ENCODE measurements at places on chromosomes 6 and 20.

- DNase-seq, result peak; percentile 59
Observed at GRCh38 chr20:47606983-47607613, 105.4 kb downstream of the NCOA3 start.

GRCh38 chr6:113365191-113365590 is 492.0 kb upstream of the MARCKS start:
- DNase-seq, result peak; percentile 85

DNA sequence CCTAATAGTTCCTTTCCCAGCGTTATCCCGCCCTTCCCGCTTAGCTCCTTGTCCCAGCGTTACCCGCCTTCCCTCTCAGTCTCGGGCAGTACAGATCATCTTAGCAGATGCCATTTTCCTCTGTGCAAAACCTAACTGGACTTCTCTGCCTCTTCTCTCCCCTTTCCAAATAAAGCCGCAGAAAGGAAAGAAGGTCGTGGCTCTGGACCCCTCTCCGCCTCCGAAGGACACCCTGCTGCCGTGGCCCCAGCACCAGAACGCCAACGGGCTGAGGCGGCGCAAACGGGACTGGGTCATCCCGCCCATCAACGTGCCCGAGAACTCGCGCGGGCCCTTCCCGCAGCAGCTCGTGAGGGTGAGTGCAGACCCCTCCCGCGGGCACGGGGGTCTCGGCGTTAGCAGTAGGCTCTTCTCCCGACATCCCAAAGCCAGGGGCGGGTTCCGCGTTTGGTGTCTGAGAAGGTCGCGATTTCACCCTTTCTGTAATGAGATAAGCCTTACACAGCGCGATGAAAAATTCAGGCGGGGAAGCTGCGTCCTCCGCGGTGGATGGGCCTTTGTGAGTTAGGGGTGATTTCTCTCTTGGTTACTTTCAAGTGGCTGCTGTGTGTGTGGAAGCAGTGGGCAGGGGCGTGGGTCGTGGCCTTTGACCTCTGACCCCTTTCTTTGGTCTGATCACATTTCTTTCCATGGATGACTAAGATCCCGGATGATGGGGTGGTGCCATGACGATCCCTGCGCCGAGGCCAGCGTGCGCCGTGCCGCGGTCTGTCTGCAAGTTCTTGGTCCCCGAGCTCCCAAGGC is 292.7 kb downstream of the TAF4 start:
- no peak for DNase-seq

GRCh38 chr6:2072453-2072852 is 173.0 kb downstream of the GMDS start:
- DNase-seq, result peak; percentile 36

DNA sequence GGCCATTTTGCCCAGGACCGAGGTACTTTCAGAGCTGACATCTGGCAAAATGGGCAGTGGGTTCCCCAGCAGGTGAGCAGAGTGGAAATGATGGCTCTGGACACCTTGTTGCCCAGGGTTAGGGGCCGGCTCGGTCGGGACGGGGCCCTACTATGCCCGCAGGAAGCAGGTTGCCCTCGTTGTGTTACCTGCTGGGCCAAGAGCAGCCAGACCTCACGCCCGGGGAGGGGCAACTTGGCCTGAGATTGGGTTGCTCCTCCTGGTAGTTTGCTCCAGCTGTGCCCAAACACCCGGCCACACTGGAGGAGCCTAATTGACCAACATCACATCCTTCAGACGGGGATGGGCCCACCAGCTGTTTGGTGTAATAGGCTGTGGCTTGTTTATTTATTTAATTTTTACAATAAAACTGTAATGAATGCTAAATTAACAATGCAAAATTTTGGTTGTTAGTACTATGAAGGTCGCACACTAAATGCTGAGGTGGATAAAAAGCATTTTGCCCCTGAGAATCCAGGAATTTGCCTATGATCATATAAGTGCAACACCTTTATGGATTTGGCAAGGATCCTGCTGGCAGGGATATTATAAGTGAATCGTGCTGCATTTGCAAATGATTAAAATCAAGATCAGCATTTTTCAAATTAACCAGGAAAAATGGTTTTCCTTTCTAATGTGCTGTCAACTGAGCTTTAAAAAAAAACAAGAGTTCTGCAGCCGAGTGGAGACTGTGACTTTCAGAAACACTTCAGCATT is 26.6 kb upstream of the PCMTD2 start:
- no peak for DNase-seq

- DNase-seq, result peak; percentile 68
Observed at GRCh38 chr20:37319151-37319671, 26.7 kb upstream of the SRC start.

DNA sequence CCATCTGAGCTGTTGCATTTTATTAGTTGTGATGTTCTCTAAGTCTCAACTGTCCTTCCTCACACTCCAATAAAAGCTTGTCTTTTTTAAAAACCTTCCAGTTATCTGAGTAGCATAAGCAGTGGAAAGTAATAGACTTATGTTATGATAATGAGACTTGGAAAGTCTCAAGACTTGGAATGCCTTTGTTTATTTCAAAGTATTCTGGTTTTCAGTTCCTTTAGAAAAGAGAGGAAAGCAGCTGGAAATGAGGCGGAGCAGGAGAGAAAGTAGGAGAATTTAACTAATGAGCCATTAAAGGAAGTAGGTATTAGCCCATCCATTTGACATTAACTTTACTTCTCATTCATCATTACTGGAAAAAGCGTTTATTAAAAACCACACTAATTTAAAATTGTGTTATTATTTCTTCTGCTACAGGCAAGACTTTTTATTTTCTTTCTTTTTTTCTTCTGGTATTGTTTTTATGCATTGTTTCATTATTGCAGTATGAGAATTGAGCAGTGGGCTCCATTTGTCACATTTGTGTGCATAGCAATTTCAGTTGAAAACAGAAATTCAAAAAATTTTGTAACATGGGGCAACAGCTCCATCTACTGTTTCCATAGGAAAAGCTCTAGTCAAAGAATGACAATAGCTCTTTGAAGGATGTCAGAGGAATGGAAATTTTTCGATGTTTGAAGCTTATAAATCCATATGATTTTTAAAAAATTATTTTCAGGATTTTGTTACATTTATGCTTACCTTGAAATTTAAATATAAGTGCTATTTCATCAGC is 194.8 kb downstream of the COL9A1 start:
- DNase-seq, result peak; percentile 50

DNA sequence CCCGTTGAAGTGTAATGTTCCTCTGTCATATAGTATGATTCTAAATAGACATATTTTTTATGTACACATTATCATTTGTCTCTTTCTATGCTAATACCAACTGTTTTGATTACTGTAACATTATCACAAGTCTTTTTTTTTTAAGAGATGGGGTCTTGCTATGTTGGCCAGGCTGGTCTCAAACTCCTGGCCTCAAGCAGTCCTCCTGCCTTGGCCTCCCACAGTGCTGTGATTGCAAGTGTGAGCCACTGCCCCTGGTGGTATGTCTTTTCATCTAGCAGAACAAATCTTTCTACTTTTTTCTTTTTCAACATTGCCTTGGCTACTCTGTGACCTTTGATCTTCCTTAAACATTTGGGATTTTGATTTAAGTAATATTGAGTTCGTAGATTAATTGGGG is 57.7 kb downstream of the SLX4IP start:
- DNase-seq, result no peak

- no peak for DNase-seq
Observed at GRCh38 chr6:161413355-161413771, 139.5 kb upstream of the AGPAT4 start.

DNA sequence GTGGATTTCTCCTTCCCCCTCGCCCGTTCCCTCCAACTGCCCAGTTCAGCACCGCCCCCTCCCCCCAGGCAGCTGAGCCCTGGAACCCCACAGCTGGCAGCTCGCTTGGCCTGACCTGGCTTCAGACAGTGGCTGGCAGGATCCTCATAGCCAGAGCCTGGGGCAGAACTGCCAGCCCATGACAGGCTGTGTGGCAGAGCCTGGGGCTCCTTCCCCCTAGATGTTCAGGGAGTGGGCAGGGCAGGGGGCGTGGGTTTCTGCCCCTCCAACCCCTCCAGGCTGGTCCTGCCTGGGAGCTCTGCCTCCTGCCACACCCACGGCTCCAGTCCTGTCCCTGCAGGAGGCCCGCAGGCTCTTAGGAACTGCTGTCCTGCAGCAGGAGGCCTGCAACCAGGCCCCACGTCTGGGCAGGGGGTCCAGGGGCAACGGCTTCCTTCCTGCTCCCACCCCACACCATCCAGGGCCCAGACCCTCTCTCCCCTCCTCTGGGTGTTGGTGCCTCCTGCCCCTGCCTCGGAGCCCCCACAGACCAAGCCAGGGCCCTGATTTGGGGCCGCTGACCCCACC is 9.6 kb upstream of the KCNQ2 start:
- no peak for DNase-seq

DNA sequence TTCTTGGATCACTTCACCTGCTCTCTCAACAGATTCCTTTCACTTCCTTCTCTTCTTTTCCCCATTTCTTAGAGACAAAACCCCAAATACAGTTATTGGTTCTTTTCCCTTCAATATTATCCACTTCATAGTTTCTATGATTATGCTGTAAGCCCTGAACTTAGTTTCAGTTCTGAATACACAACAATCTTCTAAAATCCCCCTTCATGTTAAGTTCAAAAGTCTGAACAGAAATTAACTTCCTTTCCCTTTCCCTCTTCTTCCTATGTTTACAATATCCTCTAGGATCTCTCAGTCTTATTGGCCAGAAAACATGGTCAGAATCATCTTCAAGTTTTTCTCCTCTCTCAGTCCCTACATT is 57.7 kb downstream of the OGFRL1 start:
- no peak for DNase-seq

GRCh38 chr6:4979426-4979825 is 24.4 kb downstream of the RPP40 start:
- no peak for DNase-seq

DNA sequence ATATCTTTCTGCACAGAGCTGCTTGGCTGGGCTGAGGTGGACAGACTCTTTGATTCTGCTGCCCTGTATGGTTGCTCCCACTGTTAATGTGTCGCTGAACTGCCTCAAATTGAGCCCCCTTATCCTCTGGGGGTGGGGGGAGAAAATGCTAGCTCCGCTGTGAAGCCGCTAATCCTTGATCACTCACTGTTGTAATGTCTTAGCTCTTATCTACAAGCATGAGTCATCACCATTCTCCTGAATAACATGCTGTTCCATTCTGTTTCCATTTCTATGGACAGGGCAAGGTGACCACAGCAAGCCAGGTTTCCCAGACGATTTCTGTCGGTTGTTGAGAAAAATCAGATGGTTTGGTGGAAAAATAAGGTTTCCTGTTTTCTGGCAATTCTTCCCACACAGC is 218.4 kb upstream of the GGTLC1 start:
- no peak for DNase-seq

DNA sequence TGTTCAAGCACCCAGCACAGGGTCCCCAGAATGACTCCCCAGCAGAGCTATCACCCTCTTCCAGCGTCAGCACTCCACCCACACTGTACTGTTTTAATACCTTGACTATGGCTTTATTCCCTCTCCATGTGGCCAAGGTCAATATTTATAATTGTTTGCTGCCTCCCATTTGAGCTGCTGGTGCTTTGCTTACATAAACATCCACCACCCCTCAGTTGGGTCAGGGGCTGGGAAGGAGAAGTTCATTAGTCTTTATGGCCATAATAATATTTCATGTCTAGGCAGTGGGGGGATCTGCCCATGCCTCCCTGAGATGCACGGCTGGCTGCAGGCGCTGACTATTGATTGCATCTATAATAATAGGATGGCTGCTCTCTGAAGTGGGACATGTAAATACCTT is 41.8 kb upstream of the SAYSD1 start:
- no peak for DNase-seq

DNA sequence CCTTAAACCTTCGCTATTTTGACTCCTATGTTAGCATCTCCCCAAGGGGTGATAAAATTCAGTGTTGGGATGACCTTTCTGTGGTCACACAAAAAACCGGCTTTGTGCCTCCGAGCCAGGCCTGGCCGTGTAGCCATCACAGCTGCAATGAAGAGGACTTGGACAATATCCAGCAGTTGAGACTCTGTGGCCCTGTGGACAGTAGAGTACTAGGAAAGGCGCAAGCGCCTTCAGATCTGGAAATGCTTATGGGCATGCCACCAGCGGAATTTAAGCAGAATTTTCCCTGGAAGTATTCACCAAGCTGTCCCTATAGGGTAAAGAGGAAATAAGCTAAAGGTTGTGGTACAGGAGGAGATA is 63.3 kb upstream of the SLC2A12 start:
- DNase-seq, result no peak

GRCh38 chr6:33014841-33015634 is 5.6 kb upstream of the HLA-DOA start:
- DNase-seq, result peak; percentile 73

DNA sequence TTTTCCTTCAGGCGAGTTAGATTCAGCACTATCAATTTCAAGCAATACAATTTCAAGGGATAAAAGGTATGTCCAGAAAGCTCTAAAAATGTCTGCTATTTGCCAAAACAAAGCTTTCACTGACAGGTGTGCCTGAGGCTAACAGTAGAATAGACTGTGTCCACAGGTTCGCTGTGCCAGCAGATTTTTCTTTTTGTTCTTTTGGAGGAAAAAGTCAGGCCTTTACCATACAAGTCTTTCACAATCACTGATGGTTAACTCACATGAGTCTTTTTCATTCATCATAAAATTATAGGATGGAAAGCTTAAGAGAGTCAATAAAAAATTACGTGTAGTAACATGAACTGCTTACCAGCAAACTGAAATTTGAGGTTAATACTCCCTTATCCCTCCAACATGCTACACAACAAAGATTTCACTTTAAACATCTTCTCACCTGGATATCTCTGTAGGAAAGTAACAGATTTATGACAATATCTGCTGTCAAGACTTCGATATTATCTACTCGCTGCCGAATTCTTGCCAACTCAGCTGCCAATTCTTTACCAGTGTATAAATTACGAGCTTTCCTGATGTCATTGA is 95.4 kb downstream of the MAP3K5 start:
- no peak for DNase-seq

DNA sequence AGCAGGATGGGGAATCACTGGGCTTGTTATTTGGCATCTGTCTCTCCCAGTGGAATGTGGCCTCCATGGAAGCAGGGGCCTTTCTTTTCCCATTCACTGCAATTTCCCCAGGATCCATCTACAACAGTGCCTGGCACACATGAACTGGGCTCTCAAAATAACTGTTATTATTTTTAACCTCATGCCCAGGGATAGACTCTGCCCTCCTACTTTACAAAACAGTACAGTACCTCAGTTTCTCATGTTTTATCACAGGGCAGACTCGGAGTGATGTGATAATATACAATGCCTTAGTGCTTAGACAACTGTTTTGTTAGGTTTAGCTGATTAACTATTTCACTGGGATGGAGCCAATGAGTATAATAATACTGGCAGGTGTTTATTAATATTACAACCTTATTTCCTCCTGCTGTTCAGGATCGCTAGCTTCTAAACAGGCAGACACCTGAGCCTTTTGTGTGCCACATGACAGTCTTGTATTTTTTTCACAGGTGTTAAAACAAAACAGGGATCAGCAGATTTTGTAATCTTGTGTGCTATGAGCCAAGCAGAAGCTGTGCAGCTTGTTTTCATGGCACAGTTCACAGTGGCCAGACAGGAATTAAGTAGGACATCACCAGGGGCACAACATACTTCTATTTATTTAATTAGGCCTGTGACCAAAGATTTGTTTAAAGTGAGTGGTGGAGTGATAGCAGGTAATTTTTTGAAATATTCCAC is 157.7 kb upstream of the EYA4 start:
- no peak for DNase-seq

- no peak for DNase-seq
Observed at GRCh38 chr6:130932438-130932837, 105.2 kb downstream of the SMLR1 start.

All from fibroblast of skin of back (primary cell).